Activated CD4-positive, alpha-beta T cell treated with anti-CD3 and anti-CD28 coated beads for 4 hours (primary cell): ENCODE measurements at places on chromosomes 3 and 15.
A peak's percentile ranks its signal among the peaks of the same experiment; 100 is the strongest.

DNA sequence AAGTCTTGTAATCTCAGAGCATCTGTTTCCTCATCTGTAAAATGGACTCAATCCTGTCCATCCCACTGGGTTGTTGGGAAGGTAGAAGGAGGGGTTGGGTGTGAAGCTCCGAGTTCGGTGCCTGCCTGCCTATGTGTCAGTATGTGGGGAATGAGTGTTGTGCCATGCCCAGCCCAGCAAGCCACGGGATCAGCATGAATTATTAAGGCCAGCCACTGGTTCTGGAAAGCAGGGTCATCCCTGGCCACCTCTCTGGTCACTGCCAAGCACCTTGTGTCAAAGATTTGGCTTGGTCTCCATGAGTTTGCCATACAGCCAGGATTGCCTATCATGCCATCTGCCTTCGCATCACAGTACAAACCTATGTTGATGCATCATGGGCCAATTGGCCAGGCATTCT lies 11.5 kb downstream of the TM6SF1 start:
- no peak for DNase-seq

GRCh38 chr3:143098032-143098764 lies 21.4 kb upstream of the CHST2 start:
- DNase-seq: no peak

DNA sequence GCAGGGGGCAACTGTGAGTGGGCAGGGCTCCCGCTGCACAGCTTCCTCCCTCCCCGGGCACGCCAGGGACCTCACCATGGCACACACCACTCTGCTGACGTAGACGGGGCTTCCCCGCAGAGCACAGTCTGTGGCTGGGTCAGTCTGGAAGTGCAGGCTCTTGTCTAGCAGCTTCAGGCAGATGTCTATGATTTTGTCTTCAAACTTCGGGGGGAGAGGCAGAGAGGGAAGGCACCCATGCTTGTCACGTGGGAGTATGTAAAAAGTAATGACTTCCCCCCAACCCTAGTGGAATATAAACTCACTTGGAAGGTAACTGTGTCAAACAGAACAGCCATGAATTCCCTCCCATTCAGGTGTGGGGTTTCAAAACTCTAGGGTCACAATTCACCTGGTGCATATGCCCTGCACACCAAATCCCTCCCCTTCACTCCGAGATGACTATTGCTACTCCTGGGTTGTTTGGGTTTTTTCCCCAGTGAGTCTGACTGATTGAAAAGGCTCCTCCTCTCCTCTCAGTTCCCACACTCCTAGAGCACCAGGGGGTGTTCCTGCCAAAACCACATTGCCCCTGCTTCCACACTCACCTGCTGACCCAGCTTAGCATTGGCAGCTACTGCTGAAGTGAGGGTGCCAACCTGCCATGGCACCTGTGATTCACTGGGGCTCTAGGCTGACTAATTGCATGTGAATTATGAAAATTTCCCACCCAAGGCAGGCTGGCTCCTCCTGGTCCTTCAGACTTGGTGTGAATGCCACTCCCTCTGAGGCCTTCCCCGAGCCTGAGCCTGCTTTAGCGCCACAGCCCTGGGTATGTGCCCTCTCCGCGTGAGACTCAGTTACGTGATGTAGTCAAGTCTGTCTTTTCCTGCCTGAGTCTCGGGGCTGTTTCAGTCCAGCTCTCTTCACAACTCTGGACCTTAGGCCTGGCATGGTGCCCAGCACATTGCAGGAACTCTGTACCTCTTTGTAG lies 13.0 kb downstream of the TGM5 start:
- DNase-seq: no peak

GRCh38 chr3:173531602-173532001 lies 134.1 kb downstream of the NLGN1 start:
- no peak for DNase-seq

DNA sequence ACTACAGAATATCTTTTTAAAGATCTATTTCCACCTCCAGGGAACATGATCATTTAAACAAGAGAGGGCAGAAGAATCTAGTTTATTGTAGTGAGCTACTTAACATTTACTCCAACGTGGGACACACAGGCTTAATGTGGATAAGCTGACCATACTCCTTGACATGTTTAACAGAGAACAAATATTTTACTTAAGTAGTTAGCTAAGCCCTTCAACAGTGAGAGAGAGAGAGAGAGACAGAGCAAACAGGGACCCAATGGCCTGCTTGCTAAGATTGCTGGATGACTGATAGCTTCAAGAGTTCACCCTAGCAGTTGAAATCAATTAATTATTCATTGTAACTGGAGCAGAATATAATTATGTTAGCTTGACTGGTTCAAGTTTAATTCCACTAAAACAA lies 158.6 kb downstream of the ADAM10 start:
- DNase-seq: no peak

- DNase-seq: no peak
Measured at GRCh38 chr15:39855400-39855799, 64.7 kb downstream of the GPR176 start.

- DNase-seq: no peak
Measured at GRCh38 chr3:132710311-132710710, 11.9 kb downstream of the NPHP3 start.

- DNase-seq: no peak
Measured at GRCh38 chr15:101177866-101178265, 74.0 kb downstream of the CHSY1 start.

DNA sequence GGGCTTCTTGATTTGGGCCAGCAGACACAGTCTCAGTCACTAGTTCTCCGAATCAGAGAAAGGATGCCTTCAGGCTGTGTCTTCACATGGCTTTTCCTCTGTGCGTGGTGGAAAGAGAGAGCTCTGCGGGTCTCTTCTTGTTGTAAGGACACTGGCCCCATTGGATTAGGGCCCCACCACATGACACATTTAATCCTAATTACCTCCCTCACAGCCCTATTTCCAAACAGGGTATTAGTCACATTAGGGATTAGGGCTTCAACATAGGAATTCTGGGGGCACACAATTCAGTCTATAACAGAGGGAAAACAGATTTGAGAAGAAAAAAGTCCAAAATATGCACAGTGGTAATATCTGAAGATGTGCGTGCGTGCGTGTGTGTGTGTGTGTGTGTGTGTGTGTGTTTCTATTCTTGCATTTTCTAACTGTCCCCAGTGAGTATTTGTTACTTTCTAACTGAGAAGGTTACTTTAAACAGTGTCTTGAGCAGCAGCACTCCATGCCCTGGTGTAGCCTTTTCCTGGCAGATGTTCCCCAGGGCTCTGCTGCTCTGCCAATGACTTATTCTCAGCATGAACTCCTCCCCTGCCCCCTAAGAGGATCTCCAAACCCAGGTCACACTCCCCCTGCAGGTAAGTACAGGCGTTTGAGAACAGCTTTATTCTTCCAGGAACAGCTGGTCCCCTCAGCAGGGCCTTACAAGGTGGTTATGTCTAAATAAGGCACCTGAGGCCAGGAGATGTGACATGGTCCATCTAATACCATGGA lies 72.9 kb downstream of the RPL39L start:
- peak; percentile 55 for DNase-seq

DNA sequence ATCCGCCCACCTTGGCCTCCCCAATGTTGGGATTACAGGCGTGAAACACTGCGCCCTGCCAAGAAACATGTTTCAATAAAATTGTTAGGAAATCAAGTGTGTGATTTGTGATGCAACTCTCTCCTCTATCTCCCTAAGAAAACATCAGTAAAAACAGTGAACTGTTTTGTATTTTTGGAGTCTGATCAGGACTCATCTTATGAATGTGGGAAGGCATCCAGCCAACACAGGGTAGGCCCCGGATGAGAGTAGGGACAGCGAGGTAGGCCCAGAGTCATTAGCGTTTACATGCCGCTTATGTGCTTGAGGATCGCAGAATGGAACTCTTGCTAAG lies 884 bp upstream of the GLYCTK start:
- no peak for DNase-seq

DNA sequence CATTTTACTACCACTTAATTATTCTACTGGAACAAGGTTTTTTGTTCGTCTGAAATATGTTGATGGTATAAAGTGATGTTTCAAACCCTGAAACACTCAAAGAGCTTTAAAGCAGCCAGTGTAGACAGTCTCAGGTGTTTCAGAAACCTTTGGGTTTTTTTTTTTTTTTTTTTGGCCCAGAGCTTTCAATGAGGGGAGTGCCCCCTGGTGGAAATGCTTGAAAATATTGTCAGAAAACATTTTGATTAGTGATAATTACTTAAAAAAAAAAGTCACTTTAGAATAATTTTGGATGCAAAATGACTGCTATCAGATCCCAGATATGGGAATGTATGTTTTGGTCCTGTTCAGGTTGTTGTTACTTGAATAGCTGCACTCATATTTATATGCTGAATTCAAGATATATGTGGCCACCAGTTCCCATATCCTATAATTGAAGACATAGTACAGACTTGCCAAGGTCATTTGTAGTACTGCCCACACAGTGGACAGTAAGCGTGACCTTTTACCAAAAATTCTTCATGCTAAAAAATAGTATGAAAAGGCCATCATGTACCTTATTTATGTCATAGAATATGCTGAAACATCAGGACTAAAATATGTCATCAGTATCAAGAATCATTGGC lies 35.9 kb downstream of the SATB1 start:
- no peak for DNase-seq

DNA sequence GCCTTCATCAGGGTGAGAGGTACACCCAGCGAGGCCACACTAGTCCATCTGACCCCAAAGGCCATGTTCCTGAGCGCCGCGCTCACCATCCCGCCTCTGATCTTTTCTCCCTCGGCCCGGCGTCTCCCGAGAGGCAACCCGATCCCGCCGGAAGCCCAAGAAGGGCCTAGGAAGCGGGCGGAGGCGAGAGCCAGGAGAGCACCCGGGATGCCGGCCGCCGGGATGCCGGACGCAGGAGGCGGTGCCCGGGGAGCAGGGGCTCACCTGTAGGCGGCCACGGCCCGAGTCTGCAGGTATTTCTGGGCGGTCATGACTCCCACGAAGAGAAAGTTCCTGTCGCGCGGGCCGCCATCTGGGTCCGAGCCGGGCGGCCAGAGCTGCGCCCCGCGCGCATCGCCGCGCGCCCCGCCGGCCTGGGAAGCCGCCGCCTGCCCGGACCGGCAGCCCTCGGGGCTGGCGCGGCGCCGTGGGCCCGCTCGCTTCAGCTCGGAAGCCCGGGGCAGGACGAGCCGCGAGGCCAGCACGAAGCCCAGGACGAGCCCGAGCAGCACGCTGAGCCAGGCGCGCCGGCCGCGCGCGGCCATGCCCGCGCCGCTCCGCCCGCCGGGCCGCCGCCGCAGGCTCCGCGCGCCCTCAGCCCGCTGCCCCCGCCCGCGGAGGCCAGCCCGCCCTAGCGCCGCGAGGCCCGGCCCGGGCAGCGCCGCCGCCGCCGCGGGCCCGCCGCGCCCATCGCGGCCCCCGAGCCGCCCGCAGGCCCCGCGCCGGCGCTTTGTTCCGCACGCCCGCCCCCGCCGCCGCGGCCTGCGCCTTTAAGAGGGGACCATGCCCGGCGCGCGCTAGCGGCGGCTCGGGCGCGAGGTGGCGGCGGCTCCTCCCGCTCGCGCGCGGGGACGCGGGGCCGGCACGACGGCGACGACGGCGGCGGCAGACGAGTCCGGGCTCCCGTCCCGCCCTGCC lies 697 bp downstream of the CHSY1 start:
- no peak for DNase-seq

- no peak for DNase-seq
Measured at GRCh38 chr15:50116477-50116876, 2.6 kb downstream of the ATP8B4 start.

- no peak for DNase-seq
Measured at GRCh38 chr15:89406940-89407607, 72.5 kb upstream of the POLG start.

- no peak for DNase-seq
Measured at GRCh38 chr15:39778021-39778420, 4.6 kb downstream of the FSIP1 start.

- DNase-seq: no peak
Measured at GRCh38 chr3:45075821-45076625, 49.9 kb downstream of the CLEC3B start.

- DNase-seq: no peak
Measured at GRCh38 chr3:171878461-171879225, 35.5 kb downstream of the TMEM212 start.
